ENCODE measurements at places on chromosomes 2 and 18.

GRCh38 chr2:176555781-176556180 lies 286.5 kb downstream of the MTX2 start:
- no peaks in the 10 kb centered on the region for H3K36me3 ChIP-seq
- H3K4me1 ChIP-seq = peaks cover 12% of the 10 kb centered on the region
- no peak for DNase-seq

DNA sequence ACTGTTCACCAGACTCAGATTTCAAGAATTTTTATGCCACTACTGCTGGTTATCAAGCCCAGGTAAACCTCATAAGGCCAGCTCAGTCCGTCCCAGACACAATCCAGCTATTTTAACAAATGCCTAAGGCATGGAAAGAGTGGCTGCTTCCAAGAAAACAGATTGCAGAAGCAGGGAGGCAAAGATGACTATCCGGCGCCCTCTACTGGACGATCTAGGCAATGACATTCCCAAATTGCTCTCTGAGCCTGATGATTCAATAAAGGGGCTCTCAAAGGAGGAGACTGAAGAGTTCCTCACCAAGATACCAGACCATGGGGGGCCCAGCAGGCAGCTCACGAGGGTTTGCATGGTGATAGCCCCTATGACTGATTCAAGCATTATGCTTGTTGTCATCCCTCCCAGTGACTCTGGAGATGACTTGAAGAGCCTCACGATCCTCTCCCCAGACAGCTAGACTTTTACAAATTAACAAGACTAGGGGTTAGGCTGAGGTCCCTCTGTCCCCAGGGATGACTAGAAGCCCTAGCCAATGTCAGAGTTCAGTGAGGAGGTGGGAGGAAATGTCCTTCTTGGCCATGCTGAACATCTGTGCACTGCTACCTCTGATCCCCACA lies 25.0 kb downstream of the SERPINB8 start:
- no peak overlapping the region for H3K27ac ChIP-seq
- H3K4me1 ChIP-seq = no peaks in the 10 kb centered on the region
- DNase-seq = no peak
- no peak overlapping the region for H3K4me3 ChIP-seq
- no peaks in the 10 kb centered on the region for H3K27me3 ChIP-seq

GRCh38 chr2:28521663-28522062 lies 25.8 kb downstream of the PLB1 start:
- no peak overlapping the region for H3K27ac ChIP-seq
- no peaks in the 10 kb centered on the region for H3K36me3 ChIP-seq
- no peak overlapping the region for H3K4me3 ChIP-seq
- no peaks in the 10 kb centered on the region for H3K4me1 ChIP-seq

DNA sequence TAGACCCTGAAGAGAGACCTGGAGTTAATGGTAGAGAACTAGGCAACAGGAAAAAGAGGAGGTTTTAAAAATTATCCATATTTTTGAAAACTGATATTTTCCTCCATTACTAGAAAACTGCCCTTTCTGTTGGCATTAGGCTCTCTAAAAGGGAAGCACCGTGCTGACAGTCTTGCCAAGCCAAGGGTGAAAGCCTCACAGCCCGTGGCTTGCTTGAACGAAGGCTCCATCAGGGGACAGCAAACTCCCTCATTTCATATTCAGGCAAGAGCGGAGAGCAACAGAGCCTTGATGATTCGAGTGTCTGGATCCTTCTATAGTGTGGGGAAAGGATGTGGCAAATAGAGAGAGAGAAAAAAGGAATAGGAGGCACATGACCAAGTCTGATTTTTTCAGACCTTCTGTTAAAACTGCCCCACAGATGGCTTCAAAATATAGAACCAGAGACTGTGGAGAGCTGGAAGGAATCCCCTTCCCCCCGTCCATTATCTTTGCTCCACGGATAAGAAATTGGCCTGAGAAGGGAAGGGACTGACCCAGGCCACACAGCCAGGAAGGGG lies 67.0 kb downstream of the CACNB4 start:
- H3K4me3 ChIP-seq = no peak overlapping the region
- no peak for DNase-seq
- H3K4me1 ChIP-seq = peaks cover under 1% of the 10 kb centered on the region
- no peak overlapping the region for H3K27ac ChIP-seq
- H3K36me3 ChIP-seq = no peaks in the 10 kb centered on the region

GRCh38 chr18:48356151-48356745 lies 52.9 kb downstream of the ZBTB7C start:
- no peak overlapping the region for H3K4me3 ChIP-seq
- no peaks in the 10 kb centered on the region for H3K27me3 ChIP-seq
- no peaks in the 10 kb centered on the region for H3K4me1 ChIP-seq
- no peak overlapping the region for H3K27ac ChIP-seq
- no peak for DNase-seq

- no peak overlapping the region for H3K27ac ChIP-seq
- H3K4me3 ChIP-seq = no peak overlapping the region
- no peaks in the 10 kb centered on the region for H3K36me3 ChIP-seq
- no peak for DNase-seq
- no peaks in the 10 kb centered on the region for H3K27me3 ChIP-seq
Measured at GRCh38 chr2:9765611-9766531, 77.4 kb upstream of the TAF1B start.

DNA sequence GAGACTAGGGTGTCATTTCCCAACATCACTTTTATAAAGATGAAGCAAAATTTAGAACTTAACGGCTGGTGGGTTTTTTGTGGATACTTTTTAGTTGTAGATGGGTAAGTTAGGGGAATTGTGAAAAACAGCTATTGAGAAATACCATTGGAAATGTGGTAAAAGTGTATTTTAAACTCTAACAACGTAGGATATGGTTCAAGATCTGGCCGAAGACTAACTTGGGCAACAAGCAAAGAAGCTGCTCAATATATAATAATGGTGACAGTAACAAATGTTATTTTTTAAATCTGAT lies 1.6 kb downstream of the DNAH7 start:
- H3K4me1 ChIP-seq = peaks cover 5% of the 10 kb centered on the region
- no peaks in the 10 kb centered on the region for H3K36me3 ChIP-seq
- H3K27me3 ChIP-seq = no peaks in the 10 kb centered on the region
- no peak overlapping the region for H3K27ac ChIP-seq
- DNase-seq = no peak

DNA sequence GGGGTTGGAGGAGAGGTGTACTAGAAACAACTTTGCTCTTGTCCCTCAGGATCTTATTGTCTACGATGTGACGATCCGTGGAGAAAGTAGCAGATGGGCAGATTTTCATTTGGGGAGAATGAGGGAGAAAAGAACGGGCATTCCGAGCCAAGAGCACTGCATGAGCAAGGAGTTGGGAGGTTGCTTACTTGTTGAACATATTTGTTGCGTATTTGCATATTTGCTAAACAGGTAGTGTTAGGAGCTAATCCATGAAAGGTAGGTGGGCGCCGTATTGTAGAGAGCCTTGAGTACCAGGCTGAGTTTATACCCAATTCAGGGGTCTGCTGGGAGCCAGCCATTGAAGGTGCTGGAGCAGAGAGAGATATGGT lies 490 bp downstream of the BCS1L start:
- H3K27ac ChIP-seq = peak overlapping the region; percentile 84
- H3K4me1 ChIP-seq = peaks cover 42% of the 10 kb centered on the region
- H3K4me3 ChIP-seq = peak overlapping the region; percentile 95
- peaks cover 71% of the 10 kb centered on the region for H3K36me3 ChIP-seq

DNA sequence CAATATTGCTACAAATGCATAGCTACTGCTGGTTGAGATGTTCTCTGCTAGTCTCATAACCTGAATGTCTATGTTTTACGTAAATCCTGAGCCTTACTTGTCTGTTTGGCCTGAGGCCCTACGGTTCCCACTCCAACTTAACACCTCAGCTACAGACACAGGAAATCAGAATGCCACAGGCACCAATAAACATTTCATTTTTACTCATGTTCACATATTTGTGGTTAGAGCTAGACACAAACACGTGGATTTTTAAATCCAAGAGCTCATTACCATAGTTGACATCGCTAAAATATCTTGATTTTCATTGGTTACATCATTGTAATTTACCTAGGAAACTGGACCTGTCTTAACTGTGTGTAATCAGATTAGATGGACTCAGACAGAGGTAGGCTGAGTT lies 263.8 kb upstream of the CDH19 start:
- H3K4me1 ChIP-seq = no peaks in the 10 kb centered on the region
- H3K27ac ChIP-seq = no peak overlapping the region
- no peak for DNase-seq
- no peak overlapping the region for H3K4me3 ChIP-seq
- no peaks in the 10 kb centered on the region for H3K27me3 ChIP-seq
- H3K36me3 ChIP-seq = no peaks in the 10 kb centered on the region

DNA sequence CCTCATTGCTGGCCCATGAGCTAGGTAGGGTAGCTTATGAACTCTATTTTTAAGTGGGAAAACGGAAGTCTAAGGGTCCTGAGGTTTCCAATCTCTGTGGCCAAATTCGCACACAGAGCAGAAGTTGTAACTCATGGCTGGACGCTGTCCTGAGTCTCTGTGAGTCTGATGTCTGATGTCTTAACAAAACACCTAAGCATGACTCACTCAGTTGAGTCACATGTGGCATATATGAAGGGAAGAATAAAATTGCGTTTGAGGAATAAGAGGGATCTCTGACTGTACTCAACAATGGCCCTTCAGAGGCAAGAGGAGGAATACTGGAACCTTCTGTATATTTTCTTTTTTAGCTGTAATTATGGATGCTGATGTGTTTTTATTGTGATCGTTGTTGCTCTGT lies 569.7 kb downstream of the RIT2 start:
- no peaks in the 10 kb centered on the region for H3K36me3 ChIP-seq
- DNase-seq = no peak
- H3K27me3 ChIP-seq = no peaks in the 10 kb centered on the region
- no peaks in the 10 kb centered on the region for H3K4me1 ChIP-seq
- H3K27ac ChIP-seq = no peak overlapping the region

DNA sequence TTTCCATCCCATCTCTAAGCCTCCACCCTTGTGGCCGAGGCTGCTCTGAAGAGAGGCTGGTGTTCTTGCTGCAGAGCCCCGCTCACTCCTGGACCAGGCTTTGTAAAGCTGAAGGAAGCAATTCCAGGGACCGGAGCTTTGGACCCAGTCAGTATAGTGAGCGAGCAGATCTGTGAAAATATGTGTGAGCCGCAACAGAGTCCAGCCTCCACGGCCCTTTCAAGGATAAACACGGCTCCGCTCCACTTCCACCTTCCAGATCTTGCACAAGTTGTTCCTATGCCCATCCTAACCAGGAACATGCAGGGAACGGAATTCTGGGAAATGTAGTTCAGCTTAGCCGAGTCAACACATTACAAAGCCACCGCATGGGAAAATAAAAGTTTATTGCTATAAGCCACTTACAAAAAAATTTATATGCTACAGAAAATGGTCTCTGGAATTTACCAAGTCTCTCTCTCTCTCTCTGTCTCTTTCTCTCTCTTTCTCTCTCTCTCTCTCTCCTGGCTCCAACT lies 151.7 kb upstream of the ZNF521 start:
- H3K27ac ChIP-seq = no peak overlapping the region
- no peaks in the 10 kb centered on the region for H3K4me1 ChIP-seq
- H3K4me3 ChIP-seq = peak overlapping the region; percentile 52
- DNase-seq = peak; percentile 41
- no peaks in the 10 kb centered on the region for H3K36me3 ChIP-seq

DNA sequence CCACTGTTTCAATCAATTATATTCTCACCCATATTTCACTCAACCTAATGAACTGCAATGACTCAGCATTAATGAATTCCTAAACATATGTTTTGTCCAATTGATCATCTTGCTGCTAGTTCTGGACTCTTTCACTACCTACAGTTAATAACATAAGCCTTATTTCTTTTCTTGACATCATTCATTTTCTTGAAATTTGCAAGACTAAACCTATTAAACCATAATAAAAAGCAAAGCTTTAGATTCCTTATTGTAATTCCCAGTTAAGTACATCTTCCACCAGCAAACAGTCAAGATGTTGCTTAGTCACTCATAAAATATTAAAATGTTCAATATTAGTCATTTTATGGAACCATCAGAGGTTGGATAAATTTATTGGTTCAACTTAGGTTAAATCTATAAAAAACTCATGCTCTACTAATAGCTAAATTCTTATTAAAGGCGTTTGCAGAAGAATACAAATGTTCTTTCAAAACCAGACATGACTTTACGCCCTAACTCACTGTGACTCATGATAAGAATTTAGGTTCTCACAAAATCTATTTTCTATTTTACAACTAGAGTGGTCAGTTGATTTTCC lies 599.4 kb downstream of the RNF144A start:
- no peak overlapping the region for H3K4me3 ChIP-seq
- H3K27ac ChIP-seq = no peak overlapping the region
- no peak for DNase-seq

DNA sequence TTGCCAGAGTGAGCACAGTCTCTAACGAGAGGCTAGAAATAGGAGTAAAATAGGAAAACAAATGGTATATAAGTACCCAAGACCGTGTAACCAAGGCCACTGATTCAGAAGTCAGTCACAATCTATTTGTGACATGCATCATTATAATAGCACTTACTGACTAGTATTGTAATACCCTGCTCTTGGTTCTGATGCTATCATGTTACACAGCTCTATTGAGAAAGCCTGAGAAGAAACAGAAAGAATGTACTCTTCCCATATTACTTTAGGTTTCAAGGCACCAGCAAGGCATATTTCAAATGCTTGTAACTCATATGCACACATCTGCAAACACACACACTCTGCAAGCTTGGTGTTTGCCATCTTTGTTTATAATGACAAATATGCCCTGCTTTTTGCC lies 746.4 kb downstream of the SLC4A3 start:
- no peak overlapping the region for H3K27ac ChIP-seq
- no peaks in the 10 kb centered on the region for H3K36me3 ChIP-seq
- no peak overlapping the region for H3K4me3 ChIP-seq
- H3K27me3 ChIP-seq = no peaks in the 10 kb centered on the region

GRCh38 chr18:59021500-59021899 lies 118.2 kb upstream of the SEC11C start:
- no peaks in the 10 kb centered on the region for H3K27me3 ChIP-seq
- no peaks in the 10 kb centered on the region for H3K36me3 ChIP-seq
- peak overlapping the region; percentile 71 for H3K27ac ChIP-seq
- no peak overlapping the region for H3K4me3 ChIP-seq
- H3K4me1 ChIP-seq = peaks cover 34% of the 10 kb centered on the region

GRCh38 chr2:76851000-76851399 lies 671.2 kb downstream of the LRRTM4 start:
- H3K27me3 ChIP-seq = no peaks in the 10 kb centered on the region
- no peak overlapping the region for H3K27ac ChIP-seq
- no peaks in the 10 kb centered on the region for H3K36me3 ChIP-seq
- no peaks in the 10 kb centered on the region for H3K4me1 ChIP-seq

- H3K4me3 ChIP-seq = no peak overlapping the region
- no peaks in the 10 kb centered on the region for H3K36me3 ChIP-seq
- H3K27ac ChIP-seq = no peak overlapping the region
- no peaks in the 10 kb centered on the region for H3K27me3 ChIP-seq
- no peak for DNase-seq
Measured at GRCh38 chr2:129829588-129829987, 149.9 kb upstream of the RAB6C start.

All from psoas muscle (tissue), 8 donors.